H4 (cell line): ENCODE measurements at places on chromosomes 16 and 17.

DNA sequence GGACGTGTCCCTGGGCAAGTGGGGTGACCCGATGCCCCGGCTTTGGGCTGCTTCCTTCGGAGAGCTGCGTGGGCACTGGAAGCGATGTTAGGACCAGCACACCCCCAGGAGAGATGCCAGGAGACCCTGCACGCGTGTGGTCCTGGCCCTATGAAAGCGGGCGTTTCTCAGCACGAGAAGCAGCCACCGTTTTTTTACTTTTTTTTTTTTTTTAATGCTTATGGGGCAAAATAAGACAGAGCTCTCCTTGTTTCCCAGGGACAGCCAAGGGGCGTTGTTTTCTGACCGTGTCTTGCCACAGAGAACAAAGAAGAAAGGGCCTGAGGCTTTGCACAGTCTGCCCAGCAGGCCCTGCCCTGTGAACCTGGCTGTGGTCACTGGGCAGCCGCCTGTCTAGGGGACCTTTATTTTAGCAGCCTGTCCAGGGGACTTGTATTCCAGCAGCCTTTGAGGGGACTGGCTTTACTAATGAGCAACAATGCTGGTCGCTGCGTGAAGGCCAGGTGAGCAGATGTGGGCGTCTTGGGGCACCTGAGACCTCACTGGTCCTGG is 996 bp downstream of the SLC25A10 start:
- no peak for DNase-seq

DNA sequence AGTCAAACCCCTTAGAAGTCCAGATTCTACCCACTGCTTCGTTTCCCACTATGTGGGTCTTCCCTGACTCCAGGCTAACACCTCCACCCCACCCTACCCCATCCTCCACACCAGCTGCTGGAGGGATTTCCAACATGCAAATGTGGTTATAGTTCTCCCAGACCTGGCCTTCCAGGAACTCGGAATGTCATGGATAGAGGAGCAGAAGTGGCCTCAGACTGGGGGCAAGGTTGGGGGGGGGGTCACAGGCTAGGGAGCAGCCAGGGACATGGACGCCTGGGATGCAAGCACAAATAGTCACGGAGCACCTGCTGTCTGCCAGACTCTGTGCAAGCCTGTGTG is 2.0 kb downstream of the CAMKK1 start:
- DNase-seq: no peak

- DNase-seq: peak; percentile 64
Measured at GRCh38 chr16:81493755-81494433, 49.3 kb downstream of the CMIP start.

DNA sequence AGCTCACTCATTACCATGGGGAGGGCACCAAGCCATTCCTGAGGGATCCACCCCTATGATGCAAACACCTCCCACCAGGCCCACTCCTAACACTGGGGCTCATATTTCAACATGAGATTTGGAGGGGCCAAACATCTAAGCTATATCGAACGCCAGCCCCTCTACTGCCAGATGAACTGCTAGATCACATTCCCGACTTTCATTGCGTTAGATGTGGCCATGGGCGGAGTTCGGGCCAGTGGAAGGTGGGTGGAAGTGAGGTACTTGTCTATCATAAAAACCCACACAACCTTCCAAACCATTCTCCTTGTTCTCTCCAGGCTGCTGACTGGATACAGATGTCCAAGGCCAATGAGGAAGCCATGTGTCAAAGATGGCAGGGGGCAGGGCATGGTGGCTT is 27.0 kb upstream of the ANKRD40CL start:
- DNase-seq: no peak

DNA sequence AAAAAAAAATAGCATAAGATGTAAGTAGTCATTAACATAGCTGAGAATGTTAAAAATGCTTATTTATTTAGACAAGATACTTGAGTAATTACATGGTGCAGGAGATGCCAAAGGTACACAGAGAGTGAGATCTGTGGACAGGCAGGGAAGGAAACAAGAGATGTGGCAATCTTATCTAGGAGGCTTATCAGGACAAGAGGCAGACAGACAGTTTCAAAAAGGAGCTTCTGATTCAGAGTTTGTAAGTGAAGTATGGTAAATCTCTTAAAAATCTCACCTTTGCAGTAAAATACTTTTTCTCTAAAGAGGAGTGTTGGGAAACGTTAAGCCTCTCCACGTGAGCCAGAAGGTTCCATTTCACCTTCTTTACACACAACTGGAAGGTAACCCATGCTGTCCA is 19.9 kb upstream of the GHDC start:
- no peak for DNase-seq

DNA sequence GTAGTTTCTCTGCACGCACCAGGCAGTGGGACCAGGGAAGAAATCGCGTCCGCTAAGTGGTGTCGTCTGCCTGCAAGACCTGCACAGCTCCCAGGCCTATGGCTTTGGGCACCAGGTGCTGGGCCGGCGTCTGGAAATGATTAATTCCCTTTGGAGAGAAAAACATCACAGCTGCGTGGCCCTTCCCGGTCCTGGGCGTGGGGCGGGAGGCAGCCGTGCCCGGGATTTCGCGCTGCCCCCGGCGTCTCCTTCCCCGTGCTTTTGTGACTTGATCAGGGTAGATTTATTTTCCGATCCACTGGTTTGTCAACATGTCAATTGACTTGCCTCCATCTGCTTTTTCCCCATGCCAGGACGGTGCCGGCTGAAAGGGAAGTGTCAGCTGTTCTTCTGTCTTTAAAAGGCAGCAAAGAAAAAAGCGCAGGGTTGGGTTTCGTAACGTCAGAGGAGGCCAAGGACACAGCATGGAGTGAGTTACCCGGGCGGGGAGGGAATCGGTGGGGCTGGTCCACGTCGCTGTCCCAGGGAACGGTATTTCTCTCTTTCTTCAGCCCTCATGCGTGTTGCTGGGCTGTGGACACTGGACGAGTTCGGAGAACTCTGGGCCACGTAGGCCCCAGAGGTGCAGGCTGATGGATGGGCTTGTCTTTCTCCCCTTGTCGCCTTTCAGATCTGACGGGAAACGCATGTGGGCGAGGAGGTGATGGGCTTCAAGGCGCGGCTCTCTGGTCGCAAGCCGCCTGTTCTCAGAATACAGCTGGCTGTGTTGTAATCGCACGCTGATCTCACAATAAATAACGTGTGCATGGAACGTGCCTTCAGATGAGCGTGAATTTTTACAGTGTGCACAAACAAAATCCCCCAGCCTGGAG is 188.1 kb upstream of the ZNF469 start:
- no peak for DNase-seq

DNA sequence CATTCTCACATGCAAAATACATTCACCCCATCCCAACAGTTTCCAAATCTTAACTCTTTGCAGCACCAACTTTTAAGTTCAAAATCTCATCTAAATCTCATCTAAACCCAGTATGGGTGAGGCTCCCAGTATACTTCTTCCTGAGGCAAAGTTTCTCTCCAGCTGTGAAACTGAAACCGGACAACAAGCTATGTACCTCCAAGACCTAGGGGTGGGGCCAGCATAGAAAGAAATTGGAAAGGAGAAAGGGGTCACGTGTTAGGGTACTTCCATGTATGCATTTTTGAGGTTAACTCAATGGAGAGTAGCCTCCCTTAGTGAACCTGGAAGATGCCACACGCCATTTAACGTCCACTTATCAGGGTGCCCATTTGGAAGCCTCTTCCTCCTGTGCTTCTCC is 23.9 kb upstream of the LRRC75A start:
- DNase-seq: no peak

GRCh38 chr17:36183001-36183971 is 6.8 kb upstream of the TBC1D3B start:
- peak; percentile 64 for DNase-seq

DNA sequence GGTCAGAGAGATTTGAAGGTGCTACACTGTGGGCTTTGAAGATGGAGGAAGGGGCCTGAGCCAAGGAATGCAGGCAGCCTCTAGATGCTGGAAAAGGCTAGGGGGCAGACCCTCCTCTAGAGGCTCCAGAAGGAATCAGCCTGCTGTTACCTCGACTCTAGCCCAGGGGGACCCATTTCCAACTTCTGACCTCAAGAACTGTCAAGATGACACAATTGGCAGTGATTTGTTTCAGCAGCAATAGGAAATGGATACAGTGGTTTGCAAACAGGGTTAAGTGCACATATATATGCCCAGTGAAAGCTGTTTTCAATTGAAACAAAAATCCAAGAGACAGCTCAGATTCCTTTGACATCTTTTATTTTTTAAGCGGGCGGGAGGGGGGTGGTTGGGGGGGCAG is 3.7 kb upstream of the ZDHHC1 start:
- no peak for DNase-seq

GRCh38 chr17:69450918-69451317 is 36.4 kb downstream of the MAP2K6 start:
- DNase-seq: no peak

- DNase-seq: no peak
Measured at GRCh38 chr16:57630407-57630797, 2.0 kb downstream of the ADGRG1 start.
